ENCODE measurements at places on chromosomes 7 and 10.

DNA sequence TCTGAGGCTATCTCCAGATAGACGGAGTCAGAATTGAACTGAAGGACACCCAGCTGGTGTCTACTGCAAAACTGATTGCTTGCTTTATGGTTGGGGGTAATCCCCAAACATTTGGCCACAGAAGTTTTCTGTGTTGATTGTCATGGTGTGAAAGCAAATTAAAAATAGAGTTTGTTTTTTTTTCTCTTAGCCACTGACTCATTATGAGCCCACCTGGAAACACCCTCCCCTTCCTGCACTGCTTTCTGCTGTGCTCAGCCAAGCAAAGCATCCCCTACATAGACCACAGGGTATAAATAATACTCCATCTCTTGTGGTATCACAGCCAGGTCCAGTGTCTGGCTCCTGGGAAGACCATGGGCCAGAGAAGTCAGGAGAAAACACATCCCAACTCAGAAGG lies 6.5 kb upstream of the VWC2 start:
- H3K36me3 ChIP-seq: no peaks in the 10 kb centered on the region
- DNase-seq: no peak
- H3K27ac ChIP-seq: no peak overlapping the region
- H3K4me1 ChIP-seq: no peaks in the 10 kb centered on the region

- H3K27me3 ChIP-seq: no peaks in the 10 kb centered on the region
- no peak for DNase-seq
- H3K4me3 ChIP-seq: no peak overlapping the region
- peaks cover 37% of the 10 kb centered on the region for H3K36me3 ChIP-seq
- H3K4me1 ChIP-seq: peaks cover 13% of the 10 kb centered on the region
- H3K27ac ChIP-seq: no peak overlapping the region
Observed at GRCh38 chr10:72201293-72201692, 14.5 kb upstream of the ANAPC16 start.

DNA sequence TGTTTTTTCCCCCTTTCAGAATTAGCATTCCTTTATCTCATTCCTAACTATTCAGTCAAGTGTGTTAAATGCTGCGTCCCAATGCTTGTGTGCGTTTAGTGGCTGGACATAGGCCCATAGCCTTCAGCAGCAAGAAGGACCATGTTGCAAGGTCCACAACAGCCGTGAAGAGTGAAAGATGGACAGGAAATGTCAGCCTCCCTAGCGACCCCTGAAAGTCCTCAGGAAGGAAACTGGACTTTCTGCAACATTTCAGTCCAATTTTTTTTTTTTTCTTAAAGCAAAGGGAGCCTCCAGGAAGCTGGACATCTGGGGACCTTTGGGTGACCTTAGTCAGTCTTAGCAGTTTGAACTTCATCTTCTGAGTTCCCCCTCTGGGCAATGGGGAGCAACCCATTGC lies 550.7 kb upstream of the MGMT start:
- DNase-seq: no peak
- H3K27ac ChIP-seq: no peak overlapping the region
- H3K27me3 ChIP-seq: peaks cover 23% of the 10 kb centered on the region
- H3K4me1 ChIP-seq: no peaks in the 10 kb centered on the region

DNA sequence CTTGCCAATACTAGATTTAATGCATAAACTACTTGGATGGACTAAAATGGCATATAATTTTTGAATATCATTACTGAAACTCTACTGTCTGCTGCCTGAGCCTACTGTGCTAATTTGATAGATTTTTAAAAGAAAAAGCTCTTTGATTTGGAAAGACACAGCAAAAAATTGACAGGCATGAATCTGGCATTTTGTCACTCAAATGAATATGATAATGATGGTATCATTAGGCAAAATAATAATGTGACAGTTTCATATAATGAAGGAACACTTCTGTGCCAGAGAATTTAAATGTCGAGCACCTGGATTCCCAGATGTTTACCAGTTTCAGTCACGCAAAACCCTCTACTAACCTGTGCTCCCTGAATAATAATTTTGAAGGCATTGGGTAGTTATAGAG lies 60.0 kb upstream of the SLC13A1 start:
- no peaks in the 10 kb centered on the region for H3K27me3 ChIP-seq
- no peaks in the 10 kb centered on the region for H3K4me1 ChIP-seq
- no peak overlapping the region for H3K27ac ChIP-seq
- no peak for DNase-seq
